Cerebellum (tissue), 4 donors: ENCODE measurements at places on chromosomes 1 and 21.

DNA sequence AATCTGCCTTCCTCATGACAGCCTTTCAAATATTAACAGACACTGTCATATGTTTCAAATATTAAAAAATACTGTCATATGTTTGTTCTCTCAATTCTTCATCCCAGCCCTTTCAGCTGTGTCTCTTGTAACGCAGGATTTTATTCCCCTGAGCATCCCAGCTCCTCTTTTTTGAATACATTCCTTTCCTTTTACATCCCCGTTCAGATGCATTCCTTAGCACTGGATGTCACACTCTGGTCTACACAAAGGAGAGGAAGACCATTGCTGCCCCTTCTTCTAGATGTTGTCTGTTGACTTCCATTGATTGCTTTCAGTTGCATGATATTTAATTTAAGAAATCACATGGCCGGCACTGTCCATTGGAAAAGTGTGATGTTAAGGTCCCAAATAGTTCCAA lies 117.4 kb upstream of the PAXBP1 start:
- no peak for DNase-seq

DNA sequence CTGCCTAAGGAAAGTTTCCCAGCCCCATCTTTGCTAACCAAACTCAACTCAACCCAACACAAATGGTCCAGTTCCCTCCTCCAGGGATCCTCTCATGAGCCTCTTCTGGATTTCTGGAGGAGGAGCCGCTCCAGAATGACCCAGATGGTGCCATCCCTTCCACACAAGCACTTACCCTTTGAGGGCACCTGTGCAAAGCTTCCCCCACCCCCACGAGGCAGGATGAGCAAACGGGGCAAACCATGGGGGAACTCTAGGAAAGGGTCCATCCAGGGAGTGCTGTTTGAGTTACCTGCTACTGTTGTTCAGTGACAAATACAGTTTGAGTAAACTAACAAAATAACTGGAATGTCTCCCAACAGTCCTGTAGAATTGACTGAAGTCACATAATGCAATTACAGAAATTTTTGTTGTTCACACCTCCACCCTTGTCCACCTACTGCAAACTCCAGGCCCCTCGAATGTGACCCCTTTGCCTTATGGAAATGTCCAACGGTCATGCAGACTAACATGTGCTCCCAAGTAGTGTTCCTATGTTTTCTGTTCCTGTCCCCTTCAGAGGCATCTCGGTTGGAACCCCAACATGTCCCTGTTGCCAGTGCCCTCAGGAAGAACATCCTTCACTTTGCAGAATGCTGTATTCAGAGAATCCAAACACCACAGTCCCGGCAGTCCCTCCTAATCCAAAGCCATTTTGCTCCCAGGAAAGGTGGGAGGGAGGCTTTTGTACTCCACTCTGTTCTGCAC lies 160.1 kb downstream of the RRAGC start:
- DNase-seq, result no peak

- no peak for DNase-seq
These were observed 200.0 kb downstream of the GABPA start for GRCh38 chr21:25934771-25935224.

DNA sequence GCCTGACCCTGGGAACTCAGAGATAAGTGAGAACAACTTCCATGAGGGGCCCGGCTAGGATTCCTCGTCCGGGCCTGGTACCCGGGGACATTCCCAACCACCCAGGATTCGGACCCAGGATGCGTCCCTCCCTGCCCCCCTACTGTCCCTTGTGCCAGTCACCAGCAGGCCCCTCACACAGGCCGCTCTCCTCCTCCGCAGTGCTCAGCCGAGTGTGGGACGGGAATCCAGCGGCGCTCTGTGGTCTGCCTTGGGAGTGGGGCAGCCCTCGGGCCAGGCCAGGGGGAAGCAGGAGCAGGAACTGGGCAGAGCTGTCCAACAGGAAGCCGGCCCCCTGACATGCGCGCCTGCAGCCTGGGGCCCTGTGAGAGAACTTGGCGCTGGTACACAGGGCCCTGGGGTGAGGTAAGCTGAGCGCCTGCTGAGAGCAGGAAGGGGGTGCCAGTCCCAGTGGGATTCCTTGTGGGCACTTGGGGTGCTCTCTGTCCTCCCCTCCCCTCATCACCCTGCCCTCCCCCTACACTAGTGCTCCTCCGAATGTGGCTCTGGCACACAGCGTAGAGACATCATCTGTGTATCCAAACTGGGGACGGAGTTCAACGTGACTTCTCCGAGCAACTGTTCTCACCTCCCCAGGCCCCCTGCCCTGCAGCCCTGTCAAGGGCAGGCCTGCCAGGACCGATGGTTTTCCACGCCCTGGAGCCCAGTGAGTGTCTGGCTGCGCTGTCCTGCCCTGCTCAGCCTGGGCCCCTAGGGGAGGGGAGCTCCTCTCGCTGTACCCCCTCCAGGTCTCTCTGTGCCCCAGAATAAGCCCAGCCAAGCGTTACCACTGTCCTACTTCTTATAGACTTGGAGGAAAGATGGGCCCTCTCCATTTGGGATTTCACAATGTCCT lies 9.8 kb downstream of the ADAMTSL4 start:
- DNase-seq, result no peak

DNA sequence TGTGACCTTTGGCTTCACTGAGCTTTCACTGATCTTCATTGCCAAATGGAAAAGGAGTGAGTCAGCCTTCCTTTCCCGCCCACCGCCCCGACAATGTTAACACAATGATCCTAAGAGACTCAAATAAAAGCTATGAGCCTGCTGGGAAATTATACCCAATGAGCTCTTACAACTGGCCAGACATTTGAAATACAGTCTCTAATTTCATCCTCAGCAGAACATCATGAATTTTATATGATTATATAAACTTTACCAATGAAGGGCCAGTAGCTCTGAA lies 252.5 kb downstream of the SIPA1L2 start:
- DNase-seq, result no peak

DNA sequence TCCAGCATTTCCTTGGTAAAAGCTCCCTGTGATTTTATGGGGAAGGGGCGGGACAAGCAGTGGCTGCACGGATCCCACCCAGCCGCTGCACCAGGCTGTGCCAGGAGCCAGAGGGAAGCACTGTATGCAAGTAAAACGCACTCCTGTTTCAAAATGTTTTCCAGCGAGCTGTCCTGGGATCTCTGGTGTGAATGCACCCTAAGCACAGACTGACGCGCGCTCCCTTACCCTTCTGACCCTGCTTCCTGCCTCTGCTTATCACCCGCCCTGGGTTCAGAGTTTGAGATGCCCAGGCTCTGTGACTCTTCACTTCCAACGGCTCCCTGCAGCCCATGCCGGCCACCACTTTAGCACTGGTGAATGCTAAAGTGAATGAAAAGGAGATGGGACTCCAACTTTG lies 131.2 kb downstream of the RHOU start:
- DNase-seq, result no peak

DNA sequence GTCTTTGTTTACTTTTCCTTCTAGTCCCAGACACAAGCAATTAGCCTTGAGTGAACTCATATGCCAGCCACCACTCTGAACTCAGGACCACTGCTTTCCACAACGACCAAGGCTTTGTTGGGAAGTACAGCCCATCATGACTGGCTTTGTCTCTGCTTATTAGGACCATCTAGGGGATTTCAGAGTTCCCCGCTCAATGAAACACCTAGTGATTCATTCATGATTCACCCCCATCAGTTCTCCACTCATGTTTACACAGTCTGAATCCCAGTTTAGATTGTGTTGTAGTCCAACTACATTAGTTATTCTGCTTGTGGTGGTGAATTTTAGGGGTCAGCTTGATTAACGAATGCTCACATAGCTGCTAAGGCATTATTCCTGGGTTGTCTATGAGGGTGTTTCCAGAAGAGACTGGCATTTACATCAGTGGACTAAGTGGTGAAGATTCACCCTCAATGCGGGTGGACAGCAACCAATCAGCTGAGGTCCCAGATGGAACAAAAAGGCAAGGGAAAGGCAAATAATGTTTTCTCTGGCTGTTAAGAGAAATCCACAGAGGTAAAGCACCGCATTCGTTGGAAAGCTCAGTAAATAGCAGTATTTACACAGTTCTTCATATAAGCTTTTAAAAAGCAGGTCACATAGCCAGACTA lies 122.7 kb downstream of the RGS21 start:
- no peak for DNase-seq

- no peak for DNase-seq
These were observed 133.2 kb upstream of the KCNJ15 start for GRCh38 chr21:38123626-38124025.
